ENCODE measurements at places on chromosomes 4 and X.

GRCh38 chr4:26261405-26261804 is 59.4 kb upstream of the RBPJ start:
- no peak for DNase-seq

DNA sequence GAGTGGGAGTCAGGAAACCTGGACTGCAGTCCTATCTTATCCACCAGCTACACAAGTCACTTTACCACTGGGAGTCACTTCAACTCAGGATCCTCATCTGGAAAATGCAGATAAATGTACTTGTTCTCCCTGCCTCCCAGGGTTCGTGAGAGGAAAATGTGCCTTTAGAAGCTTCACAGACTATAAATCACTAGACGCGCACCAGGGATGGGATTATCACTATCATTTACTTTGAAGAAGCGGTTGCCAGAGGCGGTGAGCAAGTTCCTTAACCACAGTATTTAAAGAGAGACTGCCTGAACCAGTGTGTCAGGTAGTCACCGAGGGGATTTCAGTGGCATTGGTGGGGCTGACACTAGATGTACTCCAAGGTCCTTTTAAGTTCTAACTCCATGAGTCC is 219.5 kb downstream of the HS6ST2 start:
- no peak for DNase-seq

- no peak for DNase-seq
These were observed 192.7 kb upstream of the S100G start for GRCh38 chrX:16457239-16457638.

GRCh38 chrX:16436348-16437188 is 213.4 kb upstream of the S100G start:
- peak; percentile 24 for DNase-seq

DNA sequence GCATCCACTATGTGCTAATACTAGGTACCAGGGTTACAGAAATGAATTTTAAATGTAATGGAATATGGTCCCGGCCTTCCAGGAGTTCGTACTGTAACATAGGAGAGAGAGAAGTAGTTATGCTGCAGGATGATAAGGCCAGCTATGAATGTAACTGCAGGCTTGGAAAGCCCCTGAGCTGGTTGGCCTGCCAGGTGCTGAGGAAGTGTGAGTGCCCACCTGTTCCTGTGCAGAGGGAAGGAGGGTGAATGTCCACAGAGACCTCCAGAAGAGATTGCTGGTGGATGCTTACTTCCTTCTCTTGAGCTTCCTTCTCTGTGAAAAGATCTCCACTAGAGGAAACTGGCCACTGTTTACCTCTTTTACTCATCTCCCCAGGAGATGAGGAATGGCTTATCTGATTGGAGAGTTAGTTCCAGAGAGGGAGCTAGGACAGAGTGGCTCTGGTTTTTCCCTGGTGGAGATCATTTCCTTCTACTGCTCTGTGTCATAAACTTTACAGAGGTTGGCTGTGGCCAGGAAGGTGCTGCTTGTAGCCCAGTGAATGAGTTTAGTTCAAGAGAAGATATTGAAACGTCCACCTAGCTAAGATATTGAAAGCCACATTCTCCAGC is 114.0 kb upstream of the LNX1 start:
- DNase-seq, result no peak

DNA sequence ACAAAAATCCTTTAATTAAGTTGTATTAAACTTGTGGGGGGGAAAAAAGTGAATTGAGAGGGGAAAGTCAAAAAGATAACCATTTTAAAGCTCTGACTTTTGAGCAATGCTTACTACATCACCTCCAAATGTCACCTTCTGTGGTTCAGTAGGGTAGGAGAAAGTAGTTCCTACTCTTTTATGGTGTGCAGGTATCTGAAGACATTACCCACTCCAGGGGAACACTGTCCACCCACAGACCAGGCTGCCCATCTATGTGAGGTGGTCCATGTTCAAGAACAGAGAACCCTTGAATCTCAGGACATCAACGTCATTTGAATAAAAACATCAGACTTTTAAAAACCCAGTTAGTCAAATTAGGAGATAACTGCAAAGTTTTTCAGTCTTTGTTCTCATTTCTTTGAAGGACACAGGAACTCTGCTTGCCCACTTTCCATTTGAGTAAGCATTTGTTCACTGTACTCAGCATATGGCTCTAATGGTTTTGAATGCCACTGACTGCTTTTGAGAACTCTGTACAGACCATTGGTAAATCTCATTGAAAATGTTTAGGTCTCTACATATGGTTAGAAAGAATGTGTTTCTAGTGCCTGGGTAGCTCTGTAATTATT is 18.4 kb downstream of the NMU start:
- DNase-seq, result no peak

DNA sequence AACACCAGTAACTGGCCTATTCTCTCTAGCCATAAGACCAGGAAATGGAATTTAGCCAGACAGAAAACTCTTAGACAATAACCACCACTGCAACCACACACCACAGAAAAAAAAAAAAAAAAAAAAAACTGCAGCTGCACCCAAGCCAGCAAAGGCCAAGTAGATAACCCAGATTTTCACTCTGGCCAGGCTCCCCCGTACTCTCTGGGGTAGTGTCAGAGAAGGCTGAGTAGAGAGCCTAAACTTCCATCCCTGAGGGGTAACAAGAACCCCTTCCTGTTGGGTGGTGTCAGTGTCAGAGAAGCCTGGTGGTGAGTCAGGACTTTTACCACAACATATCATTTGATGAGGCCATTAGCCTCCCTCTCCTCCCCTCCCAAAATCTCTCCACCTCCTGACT is 5.6 kb upstream of the DLG3 start:
- DNase-seq, result no peak

GRCh38 chr4:86556791-86557415 is 37.2 kb upstream of the PTPN13 start:
- DNase-seq, result no peak

GRCh38 chr4:83252782-83253405 is 31.7 kb downstream of the COQ2 start:
- peak; percentile 6 for DNase-seq

DNA sequence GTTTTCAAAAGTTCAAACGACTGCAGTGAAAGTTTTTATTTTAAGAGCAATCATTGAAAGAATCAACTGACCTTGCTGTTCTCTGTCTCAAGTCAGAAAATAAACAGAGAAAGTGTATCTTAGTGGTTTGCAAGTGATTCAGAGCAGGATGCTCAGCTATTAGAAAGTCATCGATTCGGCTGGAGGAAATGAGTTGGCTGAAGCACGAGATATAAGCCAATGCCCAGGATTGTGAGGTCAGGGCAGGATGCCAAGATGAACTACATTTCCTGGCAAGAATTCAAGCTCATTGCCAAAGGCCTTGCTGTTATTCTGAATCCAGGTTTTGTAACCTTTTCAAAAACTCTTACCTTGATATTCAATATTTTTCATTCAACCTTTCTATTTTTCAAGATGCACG is 541.4 kb upstream of the BOD1L1 start:
- peak; percentile 9 for DNase-seq

GRCh38 chr4:6342530-6343293 is 73.1 kb downstream of the WFS1 start:
- no peak for DNase-seq

DNA sequence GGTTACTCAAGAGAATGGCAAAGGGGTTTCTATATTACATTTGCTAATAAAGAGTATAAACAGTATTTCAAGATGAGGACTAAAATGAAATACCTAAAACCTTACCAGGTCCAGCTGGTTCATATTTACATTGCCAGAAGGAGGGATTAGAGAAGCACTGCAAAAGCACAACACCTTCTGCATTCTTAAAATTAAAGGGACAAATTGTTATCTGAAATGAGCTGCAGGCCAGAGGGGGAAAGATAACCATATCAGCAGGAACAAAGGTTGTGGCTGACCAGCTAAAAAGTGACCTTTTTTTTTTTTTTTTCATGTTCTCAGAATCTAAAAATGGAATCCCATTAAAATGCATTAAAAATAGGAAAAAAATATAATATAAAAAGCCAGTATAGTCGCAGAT is 39.7 kb downstream of the AFF2 start:
- DNase-seq, result no peak

- peak; percentile 35 for DNase-seq
These were observed 64.1 kb downstream of the RLIM start for GRCh38 chrX:74550295-74550802.

DNA sequence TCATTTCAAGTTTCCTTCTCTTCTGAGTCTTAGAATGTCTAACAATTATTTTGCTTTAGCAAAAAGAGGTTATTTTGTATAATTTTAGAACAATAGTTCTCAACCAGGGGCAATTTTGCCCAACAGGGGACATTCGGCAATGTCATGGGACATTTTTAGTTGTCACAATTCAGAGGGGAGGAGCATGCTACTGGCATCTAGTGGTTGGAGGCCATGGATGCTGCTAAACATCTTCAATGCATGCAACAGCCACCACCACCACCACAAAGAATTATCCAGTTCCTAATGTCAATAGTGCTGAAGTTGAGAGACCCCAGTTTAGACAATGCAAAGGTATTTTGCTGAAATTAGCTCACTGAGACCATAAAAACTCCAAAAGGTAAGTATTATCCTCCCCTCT is 122.5 kb downstream of the ARHGAP6 start:
- DNase-seq, result no peak

- no peak for DNase-seq
These were observed 185.4 kb downstream of the NWD2 start for GRCh38 chr4:37429906-37430305.

GRCh38 chrX:123223409-123223808 is 39.3 kb downstream of the GRIA3 start:
- DNase-seq, result no peak

- no peak for DNase-seq
These were observed 1125.5 kb downstream of the FAT4 start for GRCh38 chr4:126440297-126440696.

GRCh38 chr4:138659812-138660316 is 355.7 kb upstream of the NOCT start:
- DNase-seq, result peak; percentile 16

- no peak for DNase-seq
These were observed at the start of gene DCLK2 for GRCh38 chr4:150078041-150078578. TSS of gene DCLK2 (plus strand) at chr4:150078445. CDS start at chr4:150079028, 583 bp downstream.

GRCh38 chrX:72131317-72132294 is at the start of gene RTL5:
TSS of gene RTL5 (minus strand) at chrX:72131915.
- peak; percentile 38 for DNase-seq

- no peak for DNase-seq
These were observed 18.6 kb upstream of the RNF128 start for GRCh38 chrX:106707771-106708454.

DNA sequence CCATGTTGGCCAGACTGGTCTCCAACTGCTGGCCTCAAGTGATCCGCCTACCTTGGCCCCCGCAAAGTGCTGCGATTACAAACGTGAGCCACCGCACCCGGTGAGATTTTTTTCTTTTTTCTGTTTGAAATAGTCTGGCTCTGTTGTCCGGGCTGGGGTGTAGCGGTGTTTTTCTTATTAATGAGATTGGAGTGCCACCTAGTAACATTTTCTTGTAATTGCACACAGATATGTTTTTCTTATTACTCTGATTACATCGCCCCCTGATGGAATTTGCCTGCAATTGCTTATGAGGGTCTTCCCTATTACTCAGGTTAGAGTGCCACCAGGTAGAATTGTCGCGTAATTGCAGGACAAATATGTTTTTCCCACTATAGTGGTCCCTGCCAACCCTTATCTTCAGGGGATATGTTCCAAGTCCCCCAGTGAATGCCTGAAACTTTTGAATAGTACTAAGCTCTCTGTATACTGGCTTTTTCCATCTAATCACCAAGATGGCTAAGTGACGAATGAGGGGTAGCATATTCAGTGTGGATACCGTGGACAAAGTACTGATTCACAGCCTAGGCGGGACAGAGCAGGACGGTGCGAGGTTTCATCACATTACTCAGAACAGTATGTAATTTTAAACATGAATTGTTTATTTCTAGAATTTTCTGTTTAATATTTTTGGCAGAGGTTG is 8.6 kb upstream of the PDHA1 start:
- DNase-seq, result peak; percentile 4

- DNase-seq, result peak; percentile 48
These were observed 9.6 kb upstream of the PGRMC1 start for GRCh38 chrX:119226446-119226845.

GRCh38 chrX:68180579-68180978 is 252.7 kb downstream of the OPHN1 start:
- DNase-seq, result no peak

GRCh38 chrX:16975233-16975632 is 28.8 kb downstream of the REPS2 start:
- no peak for DNase-seq

DNA sequence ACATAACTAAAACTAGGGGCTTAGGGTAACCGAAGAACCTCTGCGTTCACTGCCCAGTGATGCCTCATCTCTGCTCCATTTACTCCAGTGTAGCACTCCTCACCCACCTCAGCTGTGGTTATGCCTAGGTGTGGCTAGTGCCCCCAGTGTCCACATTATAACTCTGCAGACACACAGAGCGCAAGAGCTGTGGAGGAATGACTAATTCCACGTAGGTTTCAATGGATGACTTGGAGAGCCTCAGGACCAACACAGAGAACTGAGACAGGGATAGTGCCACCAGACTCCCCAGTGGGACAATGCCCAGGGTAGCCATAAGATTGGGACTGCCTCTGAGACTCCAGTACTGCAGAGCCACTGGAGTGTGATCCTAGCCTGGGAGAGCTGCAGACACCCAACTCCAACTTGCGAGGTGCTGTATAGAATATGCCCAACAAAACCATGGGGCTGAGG is 542.4 kb upstream of the DIPK2B start:
- no peak for DNase-seq

DNA sequence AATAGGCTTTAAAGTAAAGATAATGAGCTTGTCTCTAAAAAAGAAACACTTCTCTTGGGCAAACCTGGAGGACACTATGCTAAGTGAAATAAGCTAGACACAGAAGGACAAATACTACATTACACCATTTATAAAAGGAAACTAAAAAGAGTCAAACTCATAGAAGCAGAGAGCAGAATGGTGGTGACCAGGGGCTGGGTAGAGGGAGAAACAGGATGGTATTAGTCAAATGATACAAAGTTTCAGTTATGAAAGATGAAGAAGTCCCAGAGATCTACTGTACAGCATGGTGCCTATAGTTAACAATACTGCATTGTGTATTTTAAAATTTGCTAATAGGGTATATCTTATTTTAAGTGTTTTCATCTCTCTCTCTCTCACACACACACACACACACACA is 28.5 kb downstream of the ACSL4 start:
- DNase-seq, result no peak

DNA sequence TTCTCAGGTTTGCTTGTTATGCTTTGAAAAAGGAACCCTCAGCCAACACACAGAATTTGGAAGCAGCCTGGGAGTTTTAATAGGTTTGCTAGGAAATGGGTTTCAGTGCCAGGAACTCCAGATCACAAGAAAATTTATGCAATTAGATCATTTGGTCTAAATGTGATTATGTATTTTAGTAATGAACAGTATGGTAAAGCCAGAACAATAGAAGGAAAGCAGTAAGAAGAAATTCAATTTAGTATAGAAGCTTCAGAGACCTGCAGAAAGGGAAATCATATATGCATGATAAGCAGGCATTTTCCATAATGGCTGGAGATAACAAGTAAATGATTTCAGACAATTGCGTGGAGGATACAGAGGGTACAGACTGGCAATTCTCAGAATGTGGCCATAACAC is 184.7 kb downstream of the KCNIP4 start:
- DNase-seq, result no peak

GRCh38 chr4:54683616-54684346 is 26.0 kb downstream of the KIT start:
- DNase-seq, result no peak

GRCh38 chrX:10932842-10933440 is 178.2 kb upstream of the HCCS start:
- DNase-seq, result peak; percentile 8

All from NCI-H2081 treated with DMSO at 0.1 percent for 48 hours (cell line).